SJSA1 (cell line): ENCODE measurements at places on chromosomes 13 and 19. TPM values are rescaled to one million over a fixed set of nuclear protein-coding genes. Genes with fewer than 3 reads are reported as not detected.
A peak's percentile ranks its signal among the peaks of the same experiment; 100 is the strongest.

The UBL3 gene
- 14.5 and 19.7 TPM in 2 replicates for total RNA-seq

The KLHL1 gene
- total RNA-seq: not detected in 2 replicates

The SIGLEC12 gene
- not detected in 2 replicates for total RNA-seq

The ZNF579 gene
- 7.2 and 12.7 TPM in 2 replicates for total RNA-seq

The PSPN gene
- total RNA-seq: 1.2 and 1.3 TPM in 2 replicates

The SYCN gene
- not detected in 2 replicates for total RNA-seq

The ZNF765 gene
- 6.8 and 13.7 TPM in 2 replicates for total RNA-seq

The ACP7 gene
- total RNA-seq: not detected in 2 replicates

The FRY gene
- 2.0 and 2.5 TPM in 2 replicates for total RNA-seq

The CACNA1A gene
- total RNA-seq: not detected in 2 replicates

- peak; percentile 43 for DNase-seq
Observed at GRCh38 chr19:5308451-5309437, 31.9 kb downstream of the PTPRS start.

DNA sequence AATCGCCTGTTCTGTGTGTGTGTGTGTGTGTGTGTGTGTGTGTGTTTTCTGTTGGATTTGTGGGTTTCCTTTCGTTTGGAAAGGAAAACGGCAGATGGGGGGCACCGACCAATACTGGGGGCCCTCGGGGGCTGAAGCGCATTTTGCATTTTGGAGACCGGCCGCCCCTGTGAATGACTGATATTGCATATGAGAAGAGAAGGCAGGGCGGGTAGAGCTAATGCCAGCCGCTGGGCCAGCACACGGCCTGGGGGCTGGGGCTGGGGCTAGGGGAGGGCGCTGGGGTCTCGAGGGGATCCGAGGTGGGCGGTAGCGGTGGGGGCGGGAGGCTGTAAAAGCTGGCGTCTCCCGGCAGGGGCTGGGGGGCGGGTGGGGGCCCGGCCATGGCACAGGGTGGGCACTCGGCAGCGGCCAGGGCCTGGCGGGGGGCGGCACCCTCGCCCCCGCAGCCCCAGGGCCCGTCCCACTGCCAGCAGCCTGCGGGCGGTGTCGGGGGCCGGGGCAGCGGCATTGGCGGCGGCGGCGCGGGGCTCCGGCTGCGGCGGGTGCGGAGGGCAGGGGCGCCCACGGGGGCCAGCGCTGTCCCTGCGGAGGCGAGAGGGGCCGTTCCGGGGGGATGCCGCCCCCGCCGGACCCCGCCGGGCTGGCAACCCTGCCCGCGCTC, 11.2 kb downstream of the ANO8 start:
- DNase-seq: no peak

- DNase-seq: no peak
Observed at GRCh38 chr13:30465343-30465592, 468 bp downstream of the HMGB1 start.

DNA sequence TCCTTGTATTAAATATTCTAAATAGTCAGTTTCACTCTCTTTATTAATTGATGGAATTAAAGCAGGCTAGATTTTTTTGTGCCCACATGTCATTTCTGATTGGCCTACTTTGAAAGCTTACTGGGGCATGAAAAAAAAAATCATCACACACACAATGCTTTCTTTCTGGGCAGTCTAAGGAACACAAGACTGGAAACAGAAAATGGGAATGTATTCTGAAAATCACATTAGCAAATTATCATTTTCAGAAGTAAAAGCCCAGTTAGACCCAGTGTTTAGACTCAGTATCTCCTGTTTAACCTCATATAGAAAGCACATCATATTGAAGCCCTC, 339.4 kb downstream of the SPRY2 start:
- no peak for DNase-seq

GRCh38 chr13:102654756-102655155, 40.1 kb downstream of the METTL21C start:
- no peak for DNase-seq

GRCh38 chr19:10899151-10899653, 27.8 kb downstream of the CARM1 start:
- DNase-seq: no peak

- DNase-seq: peak; percentile 3
Observed at GRCh38 chr13:67228916-67229315, 1.2 kb downstream of the PCDH9 start.

GRCh38 chr19:3765121-3765520, 2.6 kb downstream of the MRPL54 start:
- no peak for DNase-seq

DNA sequence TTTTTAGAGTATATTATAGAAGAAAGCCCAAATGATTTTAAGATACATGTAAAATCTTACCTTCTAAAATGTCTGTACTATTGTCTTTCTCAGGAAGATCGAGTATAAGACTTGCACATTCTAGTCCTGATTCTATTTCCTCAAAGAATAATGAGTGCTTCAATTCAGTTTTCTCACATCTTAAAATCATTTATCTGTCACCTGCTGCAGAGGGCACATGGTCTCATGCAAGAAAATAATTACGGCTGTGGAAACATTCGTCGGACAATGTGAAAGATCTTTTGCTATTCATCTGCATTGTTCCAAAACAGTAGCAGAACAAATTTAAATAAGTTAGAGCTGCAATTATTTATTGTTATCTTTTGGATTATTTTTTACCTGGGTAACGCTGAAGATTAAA, 1403.5 kb downstream of the PCDH9 start:
- no peak for DNase-seq

GRCh38 chr19:9818175-9818733, 625 bp downstream of the FBXL12 start:
- DNase-seq: no peak

GRCh38 chr13:78758549-78758948, 99.6 kb upstream of the OBI1 start:
- no peak for DNase-seq

- no peak for DNase-seq
Observed at GRCh38 chr19:47230921-47231214, at the start of gene BBC3. BBC3 (minus strand) TSS chr19:47231199; CDS start chr19:47228431, 2,768 bp downstream.

DNA sequence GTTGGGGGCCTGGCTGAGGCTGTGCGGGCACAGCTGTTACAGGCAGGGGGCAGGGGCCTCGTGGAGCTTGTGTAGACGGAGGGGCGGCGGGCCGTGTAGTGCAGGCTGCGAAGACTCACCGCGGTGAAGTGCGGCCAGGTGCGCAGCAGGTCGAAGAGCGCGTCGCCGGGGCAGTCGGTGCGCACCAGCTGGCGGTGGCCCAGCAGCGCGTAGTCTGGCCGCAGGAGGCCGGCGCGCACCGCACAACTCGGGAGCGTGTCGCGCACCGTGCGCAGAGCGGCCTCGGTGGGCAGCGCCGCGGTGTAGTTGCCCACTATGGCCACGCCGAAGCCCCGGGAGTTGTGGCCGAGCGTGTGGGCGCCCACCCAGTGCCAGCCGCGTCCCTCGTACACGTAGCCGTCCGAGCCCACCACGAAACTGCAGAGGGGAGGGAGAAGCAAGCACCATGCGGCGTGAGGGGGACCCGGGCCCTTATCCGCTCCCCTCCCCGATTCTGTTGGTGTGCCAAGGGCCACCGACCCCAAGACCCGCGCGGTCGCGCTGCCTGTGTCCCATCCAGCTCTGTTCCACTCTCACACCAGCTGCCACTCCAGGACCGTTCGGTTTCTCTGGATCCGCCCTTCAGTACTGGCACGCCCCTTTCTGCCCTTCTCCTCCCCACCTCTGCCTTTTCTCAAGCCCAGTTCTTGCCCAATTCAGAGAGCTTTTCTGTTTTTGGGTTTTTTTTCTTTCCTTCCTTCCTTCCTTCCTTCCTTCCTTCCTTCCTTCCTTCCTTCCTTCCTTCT, 5.4 kb upstream of the RASAL3 start:
- DNase-seq: no peak

- no peak for DNase-seq
Observed at GRCh38 chr13:72062566-72062965, 195.6 kb upstream of the DACH1 start.

DNA sequence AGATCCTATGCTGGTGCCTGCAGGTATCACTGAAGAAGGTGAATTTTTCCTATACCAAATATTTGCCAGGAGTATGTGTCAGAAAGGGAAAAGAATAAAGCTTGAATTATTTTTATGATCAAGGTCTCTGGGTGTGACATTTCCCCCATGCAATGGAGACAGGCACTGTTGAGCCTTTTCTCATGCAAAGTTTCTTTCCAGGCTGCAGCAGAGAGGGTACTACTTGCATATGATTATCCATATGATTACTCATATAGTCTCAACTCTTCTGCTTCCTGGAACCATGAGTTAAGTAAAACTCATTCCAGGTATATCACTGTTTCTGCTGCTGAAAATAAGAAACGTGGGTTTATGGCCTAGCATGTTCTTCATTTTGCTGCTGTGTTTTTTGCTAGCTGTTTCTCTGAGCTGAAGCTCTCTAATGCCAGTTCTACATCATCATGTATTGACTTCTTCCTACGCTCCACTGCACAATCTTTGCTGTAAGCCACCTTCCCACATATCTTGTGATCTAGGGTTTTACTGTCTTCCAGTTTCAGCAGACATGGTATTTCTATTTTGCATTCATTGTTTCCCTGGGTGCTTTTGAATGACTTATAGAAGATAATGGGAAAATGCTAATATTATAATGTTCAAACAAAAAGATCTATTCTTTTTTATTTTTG, 278.7 kb upstream of the GPC6 start:
- DNase-seq: no peak

GRCh38 chr13:51681037-51681678, 96.9 kb downstream of the WDFY2 start:
- peak; percentile 52 for DNase-seq

DNA sequence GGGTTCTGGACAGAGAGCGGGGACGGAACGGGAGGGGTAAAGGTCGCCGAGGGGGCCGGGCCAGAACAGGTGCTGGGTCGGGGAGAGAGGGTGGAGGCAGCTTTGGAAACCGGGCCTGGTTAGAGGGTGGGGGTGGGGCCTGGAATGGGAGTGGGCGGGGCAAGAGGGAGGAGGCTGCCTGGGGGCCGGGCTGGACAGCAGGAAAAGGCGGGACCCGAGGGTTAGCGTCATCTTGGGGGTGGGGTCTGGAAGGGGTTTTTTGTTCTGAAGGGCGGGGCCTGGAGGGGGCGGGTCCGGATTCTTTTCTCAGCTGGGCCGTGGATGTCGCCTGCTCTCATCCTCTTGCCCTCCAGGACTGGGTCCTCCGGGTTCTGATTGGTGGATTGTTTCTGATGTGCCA, 4.3 kb upstream of the ZNF813 start:
- no peak for DNase-seq

DNA sequence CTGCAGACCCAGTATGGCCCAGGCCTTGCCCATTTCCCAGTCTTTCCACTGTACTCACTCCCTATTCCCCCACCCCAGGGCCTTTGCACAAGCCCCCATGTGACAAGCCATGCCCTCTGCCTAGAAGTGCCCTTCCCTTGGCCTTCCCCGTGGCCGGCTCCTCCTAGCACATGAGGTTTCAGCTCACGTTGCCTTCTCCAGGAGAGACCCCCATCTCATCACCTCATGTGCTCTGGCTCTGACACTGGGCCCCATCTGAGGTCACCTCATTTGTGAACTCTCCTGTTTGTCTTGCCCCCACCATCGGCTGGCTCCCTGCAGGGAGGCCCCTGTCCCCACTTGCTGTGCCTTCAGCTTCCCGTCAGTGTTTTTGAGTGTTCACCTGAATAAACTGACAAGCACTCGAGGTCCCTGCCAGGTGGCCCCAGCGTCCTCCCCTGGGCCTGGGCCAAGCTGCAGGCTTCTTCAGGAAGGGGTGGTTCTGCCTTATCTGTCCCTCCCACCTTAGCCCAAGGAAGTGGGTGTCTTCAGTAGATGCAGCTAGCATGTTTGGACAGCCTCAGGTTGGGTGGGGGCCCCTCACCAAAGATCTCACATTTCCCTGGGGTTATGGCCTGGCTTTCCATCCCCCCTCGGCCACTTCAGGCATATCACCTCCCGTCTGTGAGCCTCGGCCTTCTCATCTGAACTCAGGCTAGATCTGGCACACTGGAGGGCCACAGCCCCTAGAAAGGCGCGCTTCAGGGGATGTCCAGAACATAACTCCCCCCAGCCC, 3.8 kb upstream of the SLC25A42 start:
- DNase-seq: no peak

- DNase-seq: no peak
Observed at GRCh38 chr13:33846303-33847062, 28.5 kb downstream of the RFC3 start.

- peak; percentile 28 for DNase-seq
Observed at GRCh38 chr19:12840091-12841079, 2.1 kb downstream of the MAST1 start.

DNA sequence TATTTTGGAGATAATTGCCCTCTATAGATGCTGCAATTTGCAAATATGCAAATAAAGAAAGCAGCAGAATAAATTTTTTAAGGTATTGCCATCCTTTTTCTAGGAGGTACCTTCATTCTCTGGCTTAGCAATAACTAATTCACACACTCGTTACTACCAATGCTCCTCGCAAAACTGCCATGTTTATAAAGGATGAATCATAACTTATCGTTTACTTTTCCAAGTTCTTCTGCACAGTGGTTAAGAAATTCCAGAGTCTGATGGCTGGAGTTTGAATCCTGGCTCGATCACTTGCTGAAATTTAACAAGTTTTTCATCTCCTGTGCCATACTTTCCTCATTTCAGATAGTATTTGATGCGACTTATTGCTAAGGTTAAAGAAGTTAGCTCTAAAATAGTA, 708.6 kb upstream of the KLHL1 start:
- DNase-seq: no peak

GRCh38 chr19:47158367-47158791, 27.7 kb downstream of the SAE1 start:
- no peak for DNase-seq

DNA sequence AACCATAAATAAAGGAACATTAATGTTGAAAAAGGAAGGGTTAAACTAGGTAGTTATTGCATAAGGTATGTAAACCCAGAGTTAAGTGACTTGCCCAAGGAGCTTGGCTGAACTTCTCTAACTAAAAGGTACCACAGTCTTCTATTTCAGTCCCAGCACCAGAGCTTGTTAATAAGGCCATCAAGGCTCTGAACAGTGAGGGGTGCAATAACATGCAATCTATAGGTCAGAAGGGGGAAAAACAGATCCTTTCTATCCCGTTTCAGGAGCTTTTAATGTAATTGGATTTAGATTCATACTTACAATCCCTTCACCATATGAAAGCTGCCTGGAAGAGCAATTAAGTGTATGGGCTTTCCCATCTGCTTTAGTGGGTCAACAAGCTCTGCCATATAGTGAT, 441.5 kb upstream of the SPRY2 start:
- no peak for DNase-seq

DNA sequence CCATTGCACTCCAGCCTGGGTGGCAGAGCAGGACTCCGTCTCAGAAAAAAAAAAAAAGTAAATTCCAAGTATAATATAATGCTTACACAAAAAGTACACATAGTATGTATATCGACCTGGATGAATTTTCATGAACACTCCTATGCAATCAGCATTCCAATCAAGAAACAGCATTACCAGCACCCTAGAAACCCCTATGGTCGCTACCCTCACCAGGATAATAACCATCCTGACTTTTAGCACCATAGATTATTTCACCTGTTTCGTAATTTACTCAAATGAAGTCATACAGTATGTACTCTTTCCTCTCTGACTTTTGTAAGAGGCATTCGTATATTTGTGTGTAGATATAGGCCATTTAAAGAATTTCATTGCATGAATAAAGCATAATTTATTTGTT, 47.6 kb downstream of the PCDH8 start:
- DNase-seq: no peak

GRCh38 chr19:45779231-45780145, 2.8 kb downstream of the DMPK start:
- no peak for DNase-seq

- DNase-seq: no peak
Observed at GRCh38 chr13:93256998-93257397, 30.4 kb downstream of the GPC6 start.
